H1 (cell line): ENCODE measurements at places on chromosomes 2 and 18. TPM values are rescaled to one million over a fixed set of nuclear protein-coding genes. Genes with fewer than 3 reads are reported as not detected.
A peak's percentile ranks its signal among the peaks of the same experiment; 100 is the strongest.

Gene ESCO1
- total RNA-seq: 44.6 and 48.3 TPM in 2 replicates

Gene SPATA3
- total RNA-seq: not detected in 2 replicates

Gene BCL11A
- total RNA-seq: 59.3 and 61.3 TPM in 2 replicates

GRCh38 chr18:35376393-35376741 is 770 bp downstream of the ZNF396 start:
- DNase-seq: no peak

GRCh38 chr18:7415081-7415894 is 151.8 kb upstream of the PTPRM start:
- DNase-seq: no peak

- DNase-seq: no peak
Measured at GRCh38 chr2:180057706-180058412, 50.8 kb upstream of the CWC22 start.

- peak; percentile 61 for DNase-seq
Measured at GRCh38 chr2:95158891-95159619, 593 bp downstream of the ZNF514 start.

DNA sequence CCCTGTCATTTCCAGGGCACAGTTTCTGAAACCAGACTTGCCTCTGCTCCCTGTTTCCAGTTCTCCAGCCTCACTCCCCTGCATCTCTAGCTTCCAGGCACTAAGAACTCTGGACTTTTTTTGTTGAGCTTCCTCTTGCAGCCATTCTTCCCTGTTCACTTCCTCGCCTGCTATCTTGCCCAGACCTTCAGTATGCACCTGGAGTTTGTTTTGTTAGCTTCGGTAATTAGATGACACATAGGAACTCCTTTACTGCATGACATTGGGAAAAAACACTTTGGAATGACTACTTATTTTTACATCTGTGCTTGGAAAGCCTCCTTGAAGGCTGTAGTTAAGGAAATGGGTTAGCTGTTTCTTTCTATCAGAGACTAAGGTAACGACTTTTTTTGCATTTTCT is 35.2 kb downstream of the OTOF start:
- DNase-seq: no peak

Gene SERPINB10
- total RNA-seq: not detected in 2 replicates

- no peak for DNase-seq
Measured at GRCh38 chr2:3291750-3292149, 85.9 kb downstream of the EIPR1 start.

GRCh38 chr18:73503326-73503725 is 635.5 kb upstream of the NETO1 start:
- DNase-seq: no peak

Gene C2orf76
- 5.0 and 6.2 TPM in 2 replicates for total RNA-seq

Gene TUBB8B
- total RNA-seq: 0.36 and 0.60 TPM in 2 replicates

DNA sequence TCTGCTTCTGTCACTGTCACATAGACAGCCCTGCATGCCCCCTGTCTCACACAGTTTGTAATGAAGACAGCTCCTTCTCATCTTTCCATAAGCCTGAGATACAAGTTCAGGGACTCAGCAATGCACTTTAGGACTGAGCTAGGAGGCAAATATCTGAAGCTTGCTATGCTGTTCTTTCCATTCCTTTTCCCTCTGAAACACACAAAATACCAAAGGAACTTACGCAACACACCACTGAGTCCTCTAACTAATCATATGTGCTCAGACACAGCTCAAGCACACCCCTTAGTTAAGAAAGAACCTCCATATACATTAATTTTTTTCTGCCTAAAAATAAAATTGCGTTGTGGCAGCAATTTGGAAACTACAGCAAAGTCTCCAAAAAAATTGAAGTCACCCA is 17.9 kb downstream of the SERPINB8 start:
- no peak for DNase-seq

Gene NXPH2
- 5.6 and 6.9 TPM in 2 replicates for total RNA-seq

- no peak for DNase-seq
Measured at GRCh38 chr2:140011287-140011686, 1231.1 kb upstream of the NXPH2 start.

Gene TTC31
- 27.4 and 28.8 TPM in 2 replicates for total RNA-seq

GRCh38 chr2:175187378-175187777 is 5.9 kb upstream of the ATP5MC3 start:
- no peak for DNase-seq

Gene HAAO
- 2.5 and 3.2 TPM in 2 replicates for total RNA-seq

Gene GLI2
- 46.9 and 49.8 TPM in 2 replicates for total RNA-seq

Gene MDH1B
- 2.1 and 2.7 TPM in 2 replicates for total RNA-seq

GRCh38 chr2:178157574-178157973 is 36.7 kb upstream of the OSBPL6 start:
- DNase-seq: no peak

Gene MYO5B
- 6.4 and 6.9 TPM in 2 replicates for total RNA-seq

Gene EMX1
- total RNA-seq: 4.8 and 4.9 TPM in 2 replicates

- DNase-seq: no peak
Measured at GRCh38 chr2:47161475-47161874, 6.4 kb upstream of the STPG4 start.

DNA sequence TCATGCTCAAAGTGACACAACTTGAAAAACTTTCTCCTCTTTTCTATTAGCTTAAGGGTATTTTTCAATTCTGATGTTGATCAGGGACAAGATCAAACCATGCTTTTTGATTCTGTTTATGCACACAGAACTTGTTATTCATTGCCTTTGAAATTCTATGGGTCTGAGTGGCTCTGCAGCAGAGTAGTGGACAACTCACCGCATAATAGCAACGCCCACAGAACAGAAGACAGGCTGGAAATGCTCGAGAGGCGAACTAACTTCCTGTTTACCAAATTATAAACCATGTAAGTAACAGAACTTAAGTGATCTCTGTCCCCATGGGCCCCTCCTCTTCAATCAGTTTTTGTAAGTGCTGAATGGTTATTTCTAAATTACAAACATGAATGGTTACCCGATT is 131.2 kb downstream of the CBLN2 start:
- DNase-seq: no peak

DNA sequence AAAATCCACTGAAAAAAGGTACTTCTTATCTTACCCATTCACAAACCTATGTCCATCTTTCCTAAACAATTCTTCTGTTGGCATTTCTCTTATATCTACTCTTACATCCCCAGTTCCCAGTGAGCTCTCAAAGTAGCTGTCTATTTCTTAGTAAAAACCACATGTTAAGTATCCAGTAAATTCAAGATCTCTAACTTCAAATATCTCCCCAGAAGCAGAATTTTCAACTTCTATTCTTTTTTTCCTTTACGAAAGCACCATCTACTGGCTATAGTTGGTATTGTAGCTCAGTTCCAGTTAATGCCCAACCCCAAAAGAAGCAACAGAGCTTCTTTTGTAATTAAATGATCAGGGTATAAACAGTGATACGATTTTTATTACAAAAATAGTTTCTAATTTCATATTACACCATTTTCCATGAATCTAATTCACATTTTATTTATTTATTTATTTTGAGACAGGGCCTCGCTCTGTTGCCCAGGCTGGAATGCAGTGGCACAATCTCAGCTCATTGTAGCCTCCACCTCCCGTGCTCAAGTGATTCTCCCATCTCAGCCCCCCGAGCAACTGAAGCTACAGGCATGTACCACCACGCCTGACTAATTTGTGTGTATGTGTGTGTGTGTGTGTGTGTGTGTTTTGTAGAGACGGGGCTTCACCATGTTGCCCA is 28.5 kb downstream of the HRH4 start:
- DNase-seq: no peak

DNA sequence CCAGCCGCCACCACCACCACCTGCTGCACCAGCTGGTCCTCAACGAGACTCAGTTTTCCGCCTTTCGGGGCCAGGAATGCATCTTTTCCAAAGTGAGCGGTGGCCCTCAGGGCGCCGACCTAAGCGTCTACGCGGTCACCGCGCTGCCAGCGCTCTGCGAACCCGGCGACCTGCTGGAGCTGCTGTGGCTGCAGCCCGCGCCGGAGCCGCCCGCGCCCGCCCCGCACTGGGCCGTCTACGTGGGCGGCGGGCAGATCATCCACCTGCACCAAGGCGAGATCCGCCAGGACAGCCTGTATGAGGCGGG is 1.6 kb downstream of the LRATD1 start:
- DNase-seq: no peak

DNA sequence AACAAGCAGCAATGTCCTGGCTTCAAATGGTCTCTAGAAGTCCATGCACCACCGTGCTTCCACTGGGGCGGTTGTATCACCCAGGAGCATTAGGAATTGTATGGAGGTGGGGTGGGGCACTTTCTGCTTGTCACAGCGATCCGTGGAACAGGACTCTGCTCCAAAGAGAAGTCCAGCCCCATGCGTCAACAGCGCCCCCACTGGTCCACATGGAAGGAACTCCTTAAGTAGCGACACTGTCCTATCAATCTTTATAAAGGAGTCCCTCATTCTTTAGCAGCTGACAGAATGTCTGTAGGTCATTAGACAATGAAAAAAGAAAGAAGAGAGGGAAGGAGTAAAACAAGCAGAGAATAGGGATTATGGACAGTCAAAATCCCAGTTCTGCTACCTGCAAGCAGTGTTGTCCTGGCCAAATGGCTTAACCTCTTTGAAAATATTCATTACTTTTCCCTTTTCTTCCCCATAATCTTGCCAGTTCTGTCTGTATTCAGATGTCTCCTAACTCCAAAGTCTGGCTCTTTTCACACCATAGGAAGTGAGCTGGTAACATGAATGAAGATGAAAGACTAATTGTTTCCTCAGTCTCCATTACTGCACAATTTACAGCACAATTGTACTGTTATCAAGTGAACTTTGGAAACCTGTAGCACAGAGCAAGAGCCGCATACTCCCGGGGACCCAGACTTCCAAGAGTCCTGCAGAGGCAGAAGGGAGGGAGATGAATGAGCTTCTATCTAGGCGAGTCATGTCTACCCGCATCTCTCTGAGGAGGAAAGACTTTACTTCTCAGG is 9.9 kb downstream of the NFE2L2 start:
- peak; percentile 86 for DNase-seq

DNA sequence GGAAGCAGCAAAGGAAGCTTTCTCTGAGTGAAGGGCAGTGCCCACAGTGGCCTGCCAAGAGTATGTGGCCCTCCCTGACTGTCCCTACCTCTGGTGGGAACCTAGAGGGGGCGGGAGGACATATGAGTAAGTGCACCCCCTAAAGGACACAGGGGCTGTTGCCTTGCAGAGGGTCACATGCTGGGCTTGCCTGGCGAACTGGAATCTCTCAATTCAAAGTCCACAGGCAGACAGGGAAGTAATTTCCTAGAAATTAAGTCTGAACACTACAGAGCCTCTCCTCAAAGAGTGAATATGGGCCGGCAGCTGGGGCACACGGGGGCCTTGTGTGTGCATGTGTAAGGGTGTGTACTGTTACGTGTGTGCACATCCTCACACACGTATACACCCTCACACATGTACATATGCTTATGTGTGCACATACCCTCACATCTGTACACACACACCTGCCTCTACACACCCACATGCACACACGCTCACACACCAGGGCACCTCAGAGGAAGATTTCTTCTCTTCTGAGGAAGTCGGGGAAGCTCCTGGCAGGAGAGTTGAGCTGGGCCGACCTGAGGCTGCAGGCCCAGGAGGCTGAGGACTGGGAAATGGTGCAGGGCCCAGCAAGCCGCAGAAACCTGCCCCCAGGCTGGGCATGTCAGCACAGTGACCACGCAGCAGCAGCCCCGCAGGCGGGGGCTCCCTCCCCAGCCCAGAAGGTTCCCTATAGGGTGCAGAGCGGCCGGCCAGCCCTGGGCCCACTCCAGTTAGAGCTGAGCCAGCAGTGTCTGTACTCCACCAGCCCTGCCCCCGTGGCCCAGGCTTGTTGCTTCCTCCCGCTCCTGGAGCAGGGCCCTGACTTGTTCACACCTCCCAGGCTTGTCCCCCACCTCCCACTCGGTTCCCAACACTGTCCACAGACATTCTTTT is 77.4 kb upstream of the TAF1B start:
- DNase-seq: no peak

- no peak for DNase-seq
Measured at GRCh38 chr2:51232027-51232426, 200.1 kb upstream of the NRXN1 start.

Gene ALPI
- not detected in 2 replicates for total RNA-seq

GRCh38 chr2:99072551-99072950 is 69.0 kb upstream of the C2orf15 start:
- no peak for DNase-seq

Gene FAP
- total RNA-seq: not detected in 2 replicates

DNA sequence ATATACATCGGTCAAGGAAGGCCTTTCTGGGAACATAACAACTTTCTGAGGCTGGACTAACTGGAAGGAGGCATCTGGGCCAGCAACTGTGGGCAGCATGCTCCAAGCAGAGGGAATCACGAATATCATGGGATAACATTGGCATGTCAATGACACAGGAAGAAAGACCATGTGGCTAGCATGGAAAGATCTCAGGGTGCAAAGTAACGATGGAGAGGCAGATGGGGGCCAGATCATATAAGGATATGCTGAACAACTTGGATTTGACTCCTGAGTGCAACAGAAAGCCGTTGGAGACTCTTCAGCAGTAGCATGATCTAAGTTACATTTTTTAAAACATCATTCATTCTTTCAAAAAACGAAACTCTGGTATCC is 133.6 kb downstream of the FOXI3 start:
- no peak for DNase-seq

- DNase-seq: no peak
Measured at GRCh38 chr2:230505162-230505561, 89.2 kb downstream of the SP100 start.

DNA sequence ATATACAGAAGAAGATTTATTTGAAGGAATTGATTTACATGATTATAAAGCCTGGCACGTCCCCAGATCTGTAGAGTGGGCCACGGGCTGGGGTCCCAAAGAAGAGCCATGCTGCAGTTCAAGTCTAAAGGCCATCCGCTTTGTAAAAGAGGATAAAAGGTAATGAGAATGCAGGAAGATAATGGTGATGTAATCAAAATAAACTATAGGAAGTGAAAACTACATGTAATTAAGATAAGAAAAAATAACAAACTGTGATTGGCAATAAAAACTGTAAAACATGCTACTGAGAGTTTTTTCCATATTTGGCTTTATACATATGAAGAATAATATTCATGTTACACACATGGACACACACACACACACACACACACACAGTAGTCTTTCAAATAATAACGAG is 59.0 kb upstream of the TMEFF2 start:
- DNase-seq: no peak

- DNase-seq: no peak
Measured at GRCh38 chr18:25704071-25704470, 352.1 kb upstream of the ZNF521 start.

Gene FZD7
- 246 TPM in 2 replicates for total RNA-seq
